ENCODE measurements at places on chromosomes 13 and 19. TPM values are rescaled to one million over a fixed set of nuclear protein-coding genes. Genes with fewer than 3 reads are reported as not detected.

- H3K27me3 ChIP-seq: no peaks in the 10 kb centered on the region
- no peak for DNase-seq
Measured at GRCh38 chr13:112602189-112602588, 14.2 kb upstream of the TUBGCP3 start.

GRCh38 chr13:36509369-36509768 is 77.1 kb downstream of the CCNA1 start:
- no peak for DNase-seq
- H3K27me3 ChIP-seq: no peaks in the 10 kb centered on the region
- H3K36me3 ChIP-seq: no peaks in the 10 kb centered on the region
- no peaks in the 10 kb centered on the region for H3K4me1 ChIP-seq
- H3K27ac ChIP-seq: no peak overlapping the region

- no peaks in the 10 kb centered on the region for H3K27me3 ChIP-seq
- DNase-seq: peak; percentile 16
- H3K27ac ChIP-seq: no peak overlapping the region
Measured at GRCh38 chr13:48775804-48776203, 122.1 kb downstream of the CYSLTR2 start.

DNA sequence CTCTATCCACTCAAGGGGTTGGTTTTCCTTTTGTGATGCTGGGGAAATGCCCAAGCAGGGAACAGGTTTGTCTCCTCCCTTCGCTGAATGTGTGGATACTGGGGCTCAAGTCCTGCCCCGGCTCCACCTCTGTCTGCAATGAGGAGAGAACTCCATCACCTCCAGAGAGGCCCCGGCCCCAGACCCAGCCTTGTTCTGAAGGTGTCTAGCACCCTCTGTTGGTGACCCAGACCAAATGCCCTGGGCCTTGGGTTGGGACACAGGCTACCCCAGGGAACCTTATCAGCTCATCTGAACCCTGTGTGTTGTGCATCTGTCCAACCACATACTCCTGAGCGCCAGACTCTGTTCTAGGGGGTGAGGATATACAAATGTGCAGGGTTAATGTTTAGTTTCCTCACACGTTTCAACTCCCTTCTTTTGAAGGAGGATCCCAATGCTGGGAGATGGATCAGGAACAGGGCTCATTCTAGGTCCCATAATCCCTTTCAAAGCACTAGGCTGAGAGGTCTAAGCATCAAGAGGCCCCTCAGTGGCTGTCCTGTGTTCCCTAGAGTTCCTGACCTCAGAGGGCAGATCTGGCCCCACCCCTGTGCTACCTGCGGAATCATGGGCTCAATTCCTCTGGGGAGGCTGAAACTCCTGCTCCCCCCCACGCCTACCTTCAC is 112.5 kb upstream of the SLC7A1 start:
- no peak overlapping the region for H3K4me3 ChIP-seq
- DNase-seq: peak; percentile 53
- no peaks in the 10 kb centered on the region for H3K4me1 ChIP-seq
- H3K27me3 ChIP-seq: no peaks in the 10 kb centered on the region

- H3K27ac ChIP-seq: no peak overlapping the region
- no peaks in the 10 kb centered on the region for H3K36me3 ChIP-seq
- peaks cover 85% of the 10 kb centered on the region for H3K27me3 ChIP-seq
- H3K4me3 ChIP-seq: no peak overlapping the region
Measured at GRCh38 chr19:29524201-29524911, 1.4 kb upstream of the VSTM2B start.

- peaks cover 6% of the 10 kb centered on the region for H3K4me1 ChIP-seq
- DNase-seq: no peak
- no peak overlapping the region for H3K4me3 ChIP-seq
- H3K36me3 ChIP-seq: no peaks in the 10 kb centered on the region
Measured at GRCh38 chr19:45774765-45775164, 5.7 kb upstream of the SIX5 start.

DNA sequence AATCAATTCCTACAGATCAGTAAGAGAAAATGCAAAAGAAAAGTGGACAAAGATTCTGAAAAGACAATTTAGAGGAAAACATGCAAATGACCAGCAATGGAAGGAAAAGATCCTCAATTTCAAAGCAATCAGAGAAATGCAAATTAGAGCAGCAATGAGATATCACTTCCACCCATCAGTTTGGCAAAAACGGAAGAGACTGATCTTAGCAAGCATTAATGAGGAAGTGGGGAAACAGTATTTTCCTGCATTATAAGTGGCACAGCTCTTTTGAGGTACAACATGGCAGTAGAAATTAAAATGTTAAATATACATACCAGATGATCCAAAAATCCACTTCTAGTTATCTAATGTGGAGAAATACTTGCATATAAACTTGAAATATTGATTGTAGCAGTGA is 69.1 kb upstream of the SLC7A1 start:
- no peak for DNase-seq
- H3K27me3 ChIP-seq: no peaks in the 10 kb centered on the region
- H3K27ac ChIP-seq: no peak overlapping the region
- H3K4me3 ChIP-seq: no peak overlapping the region
- no peaks in the 10 kb centered on the region for H3K36me3 ChIP-seq

DNA sequence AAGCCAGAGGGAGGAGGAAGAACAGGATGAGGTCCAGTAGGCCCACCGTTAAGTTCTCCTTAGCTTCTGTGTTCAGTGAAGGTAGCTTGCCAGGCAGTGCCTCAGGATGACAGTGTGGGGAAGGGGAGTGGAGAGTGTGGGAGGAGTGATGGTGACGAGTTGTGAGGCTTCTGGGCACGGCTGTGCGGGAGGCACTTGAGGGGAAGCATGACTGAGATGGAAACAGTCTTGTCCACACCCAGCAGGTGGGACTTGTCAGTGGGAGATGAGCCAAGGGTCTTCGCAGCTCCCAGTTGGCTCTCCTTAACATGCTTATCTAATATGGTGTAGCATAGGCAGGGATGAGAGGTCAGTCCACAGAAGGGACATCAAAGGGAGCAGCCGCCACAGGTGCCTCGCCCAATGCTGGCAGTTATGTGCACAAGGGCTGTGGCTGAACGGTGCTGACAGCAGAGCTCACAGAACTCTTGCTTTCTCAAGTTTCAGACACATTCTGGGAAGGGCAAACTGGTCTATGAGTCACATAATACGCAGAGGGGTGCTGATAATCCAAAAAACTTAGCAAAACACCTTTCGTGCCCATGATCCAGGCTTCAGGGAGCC is 47.5 kb downstream of the OXGR1 start:
- no peaks in the 10 kb centered on the region for H3K27me3 ChIP-seq
- peaks cover 4% of the 10 kb centered on the region for H3K4me1 ChIP-seq
- H3K36me3 ChIP-seq: no peaks in the 10 kb centered on the region
- peak; percentile 51 for DNase-seq
- H3K27ac ChIP-seq: no peak overlapping the region
- no peak overlapping the region for H3K4me3 ChIP-seq

DNA sequence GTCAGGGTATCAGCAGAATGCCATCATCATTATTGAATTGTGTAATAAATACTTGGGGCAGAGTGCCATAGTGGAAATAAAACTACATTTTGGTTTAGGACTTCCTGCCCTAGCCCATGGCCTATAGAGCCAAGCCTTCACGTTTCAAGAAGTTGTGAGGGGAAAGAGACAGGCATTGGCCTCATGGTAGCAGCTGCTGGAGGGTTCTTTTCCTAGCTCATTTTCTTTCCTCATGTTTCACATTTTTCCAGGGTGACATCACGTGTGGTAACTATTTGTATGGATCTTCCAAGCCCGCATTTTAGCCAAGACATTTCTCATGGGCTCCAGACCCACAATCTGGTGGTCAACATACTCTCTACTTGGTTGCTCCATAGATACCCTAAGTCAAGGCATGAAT is 80.4 kb downstream of the LRCH1 start:
- H3K27ac ChIP-seq: no peak overlapping the region
- no peaks in the 10 kb centered on the region for H3K27me3 ChIP-seq
- no peak for DNase-seq
- H3K4me3 ChIP-seq: no peak overlapping the region

GRCh38 chr13:50664951-50665350 is 178.5 kb downstream of the DLEU7 start:
- no peak for DNase-seq
- no peak overlapping the region for H3K27ac ChIP-seq
- H3K4me1 ChIP-seq: peaks cover 7% of the 10 kb centered on the region
- H3K36me3 ChIP-seq: no peaks in the 10 kb centered on the region

DNA sequence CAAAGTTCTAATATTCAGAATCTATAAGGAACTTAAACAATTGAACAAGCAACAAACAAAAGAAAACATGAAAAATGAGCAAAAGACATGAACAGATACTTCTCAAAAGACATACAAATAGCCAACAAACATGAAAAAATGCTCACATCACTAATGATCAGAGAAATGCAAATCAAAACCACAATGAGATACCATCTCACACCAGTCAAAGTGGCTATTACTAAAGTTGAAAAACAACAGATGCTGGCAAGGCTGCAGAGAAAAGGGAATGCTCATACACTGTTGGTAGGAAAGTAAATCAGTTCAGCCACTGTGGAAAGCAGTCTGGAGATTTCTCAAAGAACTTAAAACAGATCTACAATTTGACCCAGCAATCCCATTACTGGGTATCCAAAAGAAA is 74.3 kb downstream of the CRYL1 start:
- H3K4me1 ChIP-seq: no peaks in the 10 kb centered on the region
- no peaks in the 10 kb centered on the region for H3K27me3 ChIP-seq
- H3K4me3 ChIP-seq: no peak overlapping the region
- no peak overlapping the region for H3K27ac ChIP-seq
- DNase-seq: no peak

DNA sequence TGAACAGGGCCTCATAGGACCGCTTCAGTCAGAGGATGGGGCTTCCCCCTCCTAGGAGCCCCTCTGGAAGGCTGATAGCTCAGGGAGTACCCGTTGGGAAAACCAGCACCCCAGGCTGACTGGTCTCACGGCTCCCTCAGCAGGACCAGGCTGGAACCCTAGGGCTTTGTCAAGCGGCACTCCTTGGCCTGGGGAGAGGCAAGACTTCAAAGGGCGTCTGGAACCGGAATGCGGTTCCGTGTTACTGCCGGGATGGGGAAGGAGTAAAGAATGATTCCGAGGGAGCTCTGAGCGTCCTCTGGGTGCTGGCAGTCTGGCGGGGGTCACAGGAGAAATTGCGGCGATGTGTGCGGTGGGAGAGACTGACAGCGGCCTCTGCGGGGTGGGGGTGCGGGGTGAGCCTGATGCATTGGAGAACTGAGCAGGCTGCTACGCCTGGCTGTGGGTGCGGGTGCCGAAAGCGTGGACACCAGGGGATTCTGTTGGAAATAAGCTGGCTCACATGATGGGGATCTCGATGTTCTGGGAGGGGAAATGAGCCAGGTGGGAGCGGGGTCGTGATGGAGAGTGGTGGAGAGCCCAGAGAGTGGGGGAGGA is 1.9 kb downstream of the COX6B2 start:
- H3K27me3 ChIP-seq: peaks cover 54% of the 10 kb centered on the region
- peaks cover 14% of the 10 kb centered on the region for H3K4me1 ChIP-seq
- H3K4me3 ChIP-seq: no peak overlapping the region
- no peak overlapping the region for H3K27ac ChIP-seq
- DNase-seq: no peak

- H3K36me3 ChIP-seq: no peaks in the 10 kb centered on the region
- H3K4me1 ChIP-seq: no peaks in the 10 kb centered on the region
- H3K27ac ChIP-seq: no peak overlapping the region
- no peak overlapping the region for H3K4me3 ChIP-seq
- no peaks in the 10 kb centered on the region for H3K27me3 ChIP-seq
Measured at GRCh38 chr13:20342311-20342710, 110.2 kb upstream of the GJB6 start.

DNA sequence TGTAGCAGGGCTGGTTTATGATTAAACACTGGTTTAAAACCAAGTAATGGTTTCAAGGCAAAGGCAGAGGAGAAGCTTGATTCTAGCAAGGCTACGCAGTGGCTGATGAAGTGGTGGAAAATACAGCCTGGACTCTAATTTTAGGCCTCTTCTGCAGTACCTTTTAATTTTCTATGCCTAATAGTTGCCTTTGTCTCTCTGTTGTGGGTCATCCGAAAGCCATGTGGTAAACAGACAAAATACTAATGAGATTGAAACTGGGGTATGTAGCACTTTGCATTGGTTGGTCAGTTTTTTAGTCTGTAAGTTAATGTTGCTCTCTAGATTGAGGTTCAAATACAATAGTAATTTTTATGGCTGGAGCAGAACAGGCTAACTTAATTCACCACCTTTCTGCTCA is 3.3 kb downstream of the LMO7 start:
- H3K27me3 ChIP-seq: peaks cover 12% of the 10 kb centered on the region
- H3K4me3 ChIP-seq: no peak overlapping the region
- H3K36me3 ChIP-seq: no peaks in the 10 kb centered on the region
- DNase-seq: no peak

DNA sequence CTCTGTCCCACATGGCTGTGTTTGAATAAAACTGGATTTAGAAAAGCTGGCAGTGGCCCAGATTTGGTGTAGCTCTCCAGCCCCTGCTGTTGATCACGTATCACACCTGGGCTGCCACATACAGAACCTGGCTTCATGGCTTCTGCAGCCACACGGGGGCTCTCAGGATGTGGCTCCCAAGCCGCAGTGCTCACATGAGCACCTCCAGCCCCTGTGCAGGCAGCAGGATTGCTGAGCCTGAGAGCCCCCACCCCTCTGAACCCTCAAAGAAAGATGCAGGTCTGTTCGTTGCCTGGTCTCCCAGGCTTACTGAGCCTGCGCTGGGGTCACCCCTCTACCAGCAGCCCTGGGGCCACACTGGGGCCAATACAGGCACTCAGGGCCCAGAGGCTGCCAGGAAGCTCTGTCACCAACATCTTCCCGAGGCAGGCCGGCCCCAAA is 2.7 kb downstream of the PLEKHF1 start:
- no peak overlapping the region for H3K4me3 ChIP-seq
- H3K36me3 ChIP-seq: no peaks in the 10 kb centered on the region

- peak; percentile 15 for DNase-seq
- no peak overlapping the region for H3K27ac ChIP-seq
- H3K27me3 ChIP-seq: no peaks in the 10 kb centered on the region
- no peaks in the 10 kb centered on the region for H3K36me3 ChIP-seq
- H3K4me1 ChIP-seq: no peaks in the 10 kb centered on the region
Measured at GRCh38 chr13:93318534-93319254, 92.1 kb downstream of the GPC6 start.

GRCh38 chr13:75801388-75801945 is 165.3 kb downstream of the LMO7 start:
- no peaks in the 10 kb centered on the region for H3K4me1 ChIP-seq
- H3K36me3 ChIP-seq: no peaks in the 10 kb centered on the region
- no peak for DNase-seq
- no peaks in the 10 kb centered on the region for H3K27me3 ChIP-seq
- no peak overlapping the region for H3K27ac ChIP-seq

- H3K36me3 ChIP-seq: no peaks in the 10 kb centered on the region
- no peak overlapping the region for H3K4me3 ChIP-seq
- DNase-seq: peak; percentile 79
- H3K4me1 ChIP-seq: peaks cover 57% of the 10 kb centered on the region
Measured at GRCh38 chr19:54207983-54208783, 7.5 kb downstream of the RPS9 start.

- no peak for DNase-seq
- no peaks in the 10 kb centered on the region for H3K27me3 ChIP-seq
- peak overlapping the region; percentile 84 for H3K27ac ChIP-seq
Measured at GRCh38 chr13:40221131-40221459, 445.3 kb downstream of the FOXO1 start.

Gene ICAM5
- polyA plus RNA-seq: 3.3 TPM

Gene RASIP1
- polyA plus RNA-seq: 3.6 TPM

Gene PLK5
- polyA plus RNA-seq: 0.12 TPM

Gene NANOS3
- polyA plus RNA-seq: 4.0 TPM

Gene GIPC3
- 0.19 TPM for polyA plus RNA-seq

Gene SNRPD2
- 478 TPM for polyA plus RNA-seq

Gene PLEKHJ1
- polyA plus RNA-seq: 207 TPM

Gene AP2S1
- polyA plus RNA-seq: 349 TPM

Gene ZNF221
- polyA plus RNA-seq: 1.1 TPM

Gene S1PR2
- polyA plus RNA-seq: 11.4 TPM

Data from hepatocyte (in vitro differentiated cells).